ENCODE measurements at places on chromosomes 12 and 14.

DNA sequence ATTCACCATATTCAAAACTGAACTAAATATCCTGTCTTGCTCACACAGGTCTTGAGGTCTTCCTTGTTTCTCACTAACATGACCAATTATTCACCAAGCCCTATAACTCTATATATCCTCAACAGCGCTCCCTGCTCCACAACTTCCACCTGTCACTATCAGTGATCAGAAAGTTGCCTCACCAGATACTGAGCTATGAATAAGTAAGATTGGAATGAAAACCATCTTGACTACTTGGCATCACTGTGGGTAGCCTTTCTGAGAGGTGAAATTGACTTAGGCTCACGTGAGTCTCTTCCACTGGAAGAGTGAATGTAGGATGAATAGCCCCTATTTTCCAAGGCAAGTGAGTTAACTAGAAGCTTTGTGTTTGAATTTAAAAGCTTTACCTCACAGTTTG is 167.1 kb downstream of the PIK3C2G start:
- H3K4me3 ChIP-seq = no peak overlapping the region
- DNase-seq = no peak
- no peaks in the 10 kb centered on the region for H3K27me3 ChIP-seq
- H3K36me3 ChIP-seq = no peaks in the 10 kb centered on the region

GRCh38 chr12:103864710-103865109 is 23.7 kb upstream of the NT5DC3 start:
- peaks cover 7% of the 10 kb centered on the region for H3K4me1 ChIP-seq
- H3K36me3 ChIP-seq = no peaks in the 10 kb centered on the region
- no peaks in the 10 kb centered on the region for H3K27me3 ChIP-seq
- H3K27ac ChIP-seq = no peak overlapping the region

GRCh38 chr12:10159280-10159679 is 12.7 kb downstream of the OLR1 start:
- DNase-seq = no peak
- no peaks in the 10 kb centered on the region for H3K4me1 ChIP-seq
- no peak overlapping the region for H3K27ac ChIP-seq

GRCh38 chr12:53514628-53515290 is 7.5 kb upstream of the NPFF start:
- H3K27ac ChIP-seq = no peak overlapping the region
- H3K4me1 ChIP-seq = no peaks in the 10 kb centered on the region
- peaks cover 91% of the 10 kb centered on the region for H3K36me3 ChIP-seq
- DNase-seq = no peak

GRCh38 chr12:116317986-116318575 is 40.6 kb upstream of the MED13L start:
- no peak overlapping the region for H3K27ac ChIP-seq
- DNase-seq = no peak
- peaks cover 3% of the 10 kb centered on the region for H3K27me3 ChIP-seq
- H3K36me3 ChIP-seq = no peaks in the 10 kb centered on the region

GRCh38 chr14:92560106-92560865 is 46.7 kb downstream of the RIN3 start:
- no peak overlapping the region for H3K4me3 ChIP-seq
- H3K36me3 ChIP-seq = peaks cover 49% of the 10 kb centered on the region
- no peak overlapping the region for H3K27ac ChIP-seq
- H3K4me1 ChIP-seq = peaks cover 3% of the 10 kb centered on the region

DNA sequence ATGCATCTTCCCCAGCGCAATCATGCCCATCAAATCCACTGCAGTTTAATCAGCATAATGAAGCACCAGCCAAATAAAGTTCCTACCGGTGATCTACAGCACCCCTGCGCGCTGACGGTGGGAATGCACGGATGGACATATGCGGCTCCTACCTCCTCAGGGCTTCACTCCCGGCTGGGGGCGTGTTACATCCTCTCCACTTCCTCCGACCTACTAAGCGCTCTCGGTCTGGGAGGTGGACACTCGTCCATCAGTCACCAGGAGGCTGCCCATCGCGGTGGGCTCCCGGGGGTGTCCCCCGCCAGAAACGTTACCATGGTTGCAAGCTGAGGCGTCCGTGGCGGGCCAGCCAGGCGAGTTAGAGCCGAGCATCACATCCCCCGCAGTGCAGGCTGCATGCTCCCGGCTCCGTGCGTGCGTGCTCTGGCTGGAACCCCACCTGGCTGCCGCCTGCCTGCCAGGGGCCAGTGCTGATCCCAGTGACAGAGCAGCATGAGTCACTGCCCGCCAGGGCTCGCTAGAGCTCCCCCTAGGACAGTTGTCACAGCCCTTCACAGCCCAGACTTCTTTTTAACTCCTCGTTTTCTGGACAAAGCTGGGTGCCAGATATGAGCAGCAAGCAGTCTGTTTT is 73.0 kb downstream of the CIT start:
- H3K4me3 ChIP-seq = peak overlapping the region; percentile 60
- peaks cover 5% of the 10 kb centered on the region for H3K4me1 ChIP-seq
- H3K27ac ChIP-seq = no peak overlapping the region
- peak; percentile 85 for DNase-seq
- H3K36me3 ChIP-seq = peaks cover 2% of the 10 kb centered on the region
- no peaks in the 10 kb centered on the region for H3K27me3 ChIP-seq

GRCh38 chr14:22594156-22594716 is 3.9 kb upstream of the ABHD4 start:
- peak; percentile 81 for DNase-seq
- peaks cover 18% of the 10 kb centered on the region for H3K27me3 ChIP-seq
- H3K27ac ChIP-seq = no peak overlapping the region
- H3K4me1 ChIP-seq = peaks cover 2% of the 10 kb centered on the region

- DNase-seq = no peak
- no peaks in the 10 kb centered on the region for H3K36me3 ChIP-seq
- no peak overlapping the region for H3K27ac ChIP-seq
- no peak overlapping the region for H3K4me3 ChIP-seq
- no peaks in the 10 kb centered on the region for H3K4me1 ChIP-seq
- H3K27me3 ChIP-seq = no peaks in the 10 kb centered on the region
Measured at GRCh38 chr14:44170556-44170955, 336.5 kb downstream of the FSCB start.

Data from mesenchymal stem cell (in vitro differentiated cells and primary cell).